ENCODE measurements at places on chromosomes 3 and 15. TPM values are rescaled to one million over a fixed set of nuclear protein-coding genes. Genes with fewer than 3 reads are reported as not detected.

- DNase-seq: no peak
Observed at GRCh38 chr3:197491923-197492664, 63.7 kb downstream of the BDH1 start.

The MESP1 gene
- 3.5 TPM for total RNA-seq

The CAPN3 gene
- total RNA-seq: 4.4 TPM

GRCh38 chr3:165875644-165876043 is 38.4 kb upstream of the BCHE start:
- DNase-seq: no peak

DNA sequence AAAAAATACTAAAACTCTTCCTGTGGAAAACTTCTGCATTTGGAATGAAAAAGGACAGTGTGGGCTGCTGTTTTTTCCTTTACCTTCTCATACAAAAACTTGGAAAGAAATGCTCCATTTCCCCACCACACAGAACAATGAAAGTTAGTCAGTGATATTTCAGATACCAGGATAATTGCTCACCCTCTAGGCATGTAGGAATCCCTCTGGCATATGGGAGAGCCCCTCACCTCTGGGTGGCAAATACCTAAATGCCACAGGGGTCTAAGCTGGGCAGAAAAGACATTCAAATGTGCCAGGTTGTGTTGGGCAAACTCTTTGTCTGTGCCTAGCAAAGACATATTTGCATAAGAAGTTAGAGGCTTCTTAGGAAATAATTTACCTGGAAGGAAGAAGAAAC is 560.3 kb upstream of the NR2F2 start:
- DNase-seq: no peak

DNA sequence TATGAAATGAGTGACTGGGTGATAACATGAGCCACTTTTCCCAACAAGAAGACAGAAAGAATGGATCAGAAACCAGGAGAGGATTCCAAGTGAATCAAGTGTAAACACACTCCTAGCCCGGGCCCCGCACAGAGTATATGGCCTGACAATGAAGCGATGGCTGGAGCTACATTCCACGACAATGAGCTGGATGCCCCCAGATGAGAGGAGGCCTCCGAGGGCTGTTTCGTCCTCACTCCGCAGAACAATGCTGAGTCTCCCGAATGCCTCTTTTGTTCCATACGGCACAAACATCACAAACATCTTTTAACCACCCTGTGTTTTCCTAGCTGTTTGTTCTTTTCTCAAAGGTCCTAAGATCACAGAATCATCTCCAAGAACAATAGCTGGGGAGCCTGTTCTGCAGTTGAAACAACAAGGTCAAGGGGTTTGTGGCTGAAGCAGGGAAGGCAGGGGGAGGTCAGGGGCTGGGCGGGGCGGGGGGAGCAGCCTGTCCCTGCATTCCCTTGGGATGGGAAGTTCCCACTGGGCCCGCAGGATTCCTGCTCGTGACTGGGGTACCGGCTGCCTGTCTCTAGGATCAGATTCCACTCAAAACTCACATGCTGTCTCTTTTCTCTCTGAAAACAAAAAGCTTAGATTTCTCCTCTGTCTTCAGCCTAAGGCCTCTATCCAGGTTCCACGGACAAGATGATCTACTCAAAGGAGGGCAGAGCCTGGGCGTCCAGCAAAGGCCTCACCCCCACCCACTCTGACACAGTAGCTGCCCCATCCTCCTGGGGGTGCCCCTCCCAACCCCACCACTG is 151.3 kb downstream of the XXYLT1 start:
- DNase-seq: no peak

DNA sequence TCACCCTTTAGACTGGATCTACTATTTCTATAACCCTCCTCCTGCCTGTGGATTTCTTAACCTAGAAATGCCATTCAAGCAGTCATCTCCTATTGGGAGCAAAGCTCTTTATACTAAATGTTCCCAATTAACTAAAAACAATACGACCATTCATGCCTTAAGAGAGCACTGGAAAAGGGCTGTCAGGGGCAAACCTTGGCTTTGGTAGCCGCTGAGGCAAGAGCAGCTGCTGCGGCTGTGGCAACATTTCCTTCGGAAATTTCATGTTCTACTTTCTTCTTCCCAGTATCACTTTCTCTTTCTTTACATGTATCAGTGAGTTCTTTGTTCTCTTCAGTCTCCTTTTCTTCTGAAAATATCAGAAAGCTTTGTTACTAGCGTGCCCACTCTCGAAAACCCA is 56.3 kb upstream of the CSPG5 start:
- no peak for DNase-seq

Measured in activated CD4-positive, alpha-beta memory T cell treated with anti-CD3 and anti-CD28 coated beads, Interleukin-2, amount 10 ng/mL, durations not matched to agents 7 days and 5 days (primary cell).